ENCODE measurements at places on chromosomes 12 and 14.

DNA sequence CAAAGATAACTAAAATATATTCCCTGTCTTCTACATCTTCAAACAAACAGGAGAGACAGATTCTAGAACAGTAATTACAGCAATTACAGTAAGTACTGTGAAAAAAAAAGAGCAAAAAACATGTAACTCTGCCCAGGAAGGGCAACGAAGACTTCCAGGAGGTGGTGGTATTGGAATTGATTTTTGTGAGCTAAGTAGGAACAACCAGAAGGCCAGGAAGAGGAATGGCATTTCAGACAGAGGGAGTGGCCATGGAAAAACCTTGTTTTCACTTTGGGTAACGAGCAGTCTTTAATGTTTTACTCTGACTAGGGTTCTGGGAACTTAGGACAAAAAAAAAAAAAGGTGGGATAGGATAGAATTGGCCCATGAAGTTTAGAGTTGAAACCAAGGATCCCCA, 196.3 kb upstream of the PLEKHG7 start:
- DNase-seq, result no peak

- DNase-seq, result no peak
Observed at GRCh38 chr12:96368233-96368632, 32.0 kb downstream of the CDK17 start.

DNA sequence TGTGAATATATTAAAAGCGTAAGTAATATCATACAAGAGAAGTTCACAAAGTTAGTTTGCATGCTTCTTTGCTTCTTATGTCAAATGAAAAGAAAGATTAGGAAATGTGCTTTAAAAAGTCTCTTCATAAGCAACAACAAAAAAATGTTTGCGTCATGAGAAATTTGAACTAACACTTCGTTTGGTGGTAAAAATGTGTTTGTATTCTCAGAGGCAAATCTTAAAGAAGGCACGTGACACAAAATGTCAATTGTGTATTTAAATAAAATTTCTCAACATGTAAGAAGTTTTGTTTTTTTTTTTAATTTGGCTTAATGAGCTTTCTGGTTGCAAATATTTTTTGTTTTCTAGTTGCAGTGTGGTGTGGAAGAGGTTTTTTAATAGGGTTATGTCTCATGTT, 93.8 kb downstream of the TMTC2 start:
- DNase-seq, result no peak

- DNase-seq, result no peak
Observed at GRCh38 chr12:8609061-8609570, 3.5 kb downstream of the AICDA start.

DNA sequence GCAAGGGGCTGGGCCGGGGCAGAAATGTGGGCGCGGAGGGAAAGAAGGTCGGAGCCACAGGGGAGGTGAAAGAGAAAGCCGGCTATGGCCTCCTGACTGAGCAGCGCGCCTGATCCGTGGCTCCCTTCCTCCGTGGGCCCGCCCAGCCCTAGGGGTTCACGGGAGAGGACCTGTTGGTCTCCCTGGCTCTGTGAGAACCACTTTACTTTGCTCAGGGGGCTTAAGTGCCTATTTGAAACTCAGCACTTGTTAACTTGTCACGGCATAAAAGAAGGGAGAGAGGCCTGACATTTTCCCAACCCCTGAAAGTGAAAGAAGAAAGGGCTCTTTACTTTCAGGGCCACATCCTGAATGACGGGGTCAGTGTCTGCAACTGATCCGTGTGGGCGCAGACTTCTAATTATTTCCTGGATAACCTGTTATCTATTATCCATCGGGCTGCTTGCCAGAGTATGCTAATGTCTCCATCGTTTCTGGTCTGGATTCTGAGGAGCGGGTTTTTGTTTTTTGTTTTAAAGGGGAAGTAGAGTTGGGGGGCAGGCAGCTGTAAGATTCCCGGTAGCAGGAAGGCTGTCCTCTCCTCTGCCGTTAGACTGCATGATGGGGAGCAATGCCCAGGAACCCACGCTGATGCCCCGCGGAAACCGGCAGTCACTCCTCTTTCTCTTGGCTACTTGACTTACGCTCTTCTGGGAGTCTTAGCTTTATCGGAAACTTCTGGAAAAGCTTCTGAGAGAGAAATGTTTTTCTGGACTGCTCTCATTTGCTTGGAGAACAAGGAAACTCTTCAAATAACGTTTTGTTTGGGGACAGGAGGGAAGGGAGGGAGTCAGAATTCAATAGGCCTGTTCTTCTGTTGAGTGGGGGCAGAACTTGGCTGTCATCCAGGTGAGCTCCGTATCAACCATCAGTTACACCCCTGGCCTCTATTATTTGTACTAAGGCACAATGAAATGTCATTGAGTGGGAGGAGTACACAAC, 127.7 kb upstream of the MAX start:
- DNase-seq, result no peak

- no peak for DNase-seq
Observed at GRCh38 chr14:68106456-68106855, 286.9 kb downstream of the RAD51B start.

- DNase-seq, result no peak
Observed at GRCh38 chr12:11561411-11561810, 88.1 kb upstream of the ETV6 start.

Measured in stimulated activated CD8-positive, alpha-beta memory T cell treated with anti-CD3 and anti-CD28 coated beads, Interleukin-4, amount 100 ng/mL, for 1 hour (primary cell).